Amniotic stem cell (primary cell): ENCODE measurements at places on chromosomes 1 and 21.

- DNase-seq = no peak
Measured at GRCh38 chr1:104720741-104721140, 971.0 kb downstream of the AMY1C start.

GRCh38 chr1:111669268-111669667 is 49.7 kb downstream of the RAP1A start:
- DNase-seq = no peak

- peak; percentile 82 for DNase-seq
Measured at GRCh38 chr1:14968251-14968851, 185.2 kb upstream of the TMEM51 start.

GRCh38 chr1:79679916-79680315 is 673.4 kb upstream of the ADGRL4 start:
- DNase-seq = no peak

GRCh38 chr1:230747127-230747730 is at the start of gene CAPN9:
Gene CAPN9, plus strand, starts transcription at chr1:230747388. Its CDS starts 109 bp downstream, at chr1:230747497.
- no peak for DNase-seq

DNA sequence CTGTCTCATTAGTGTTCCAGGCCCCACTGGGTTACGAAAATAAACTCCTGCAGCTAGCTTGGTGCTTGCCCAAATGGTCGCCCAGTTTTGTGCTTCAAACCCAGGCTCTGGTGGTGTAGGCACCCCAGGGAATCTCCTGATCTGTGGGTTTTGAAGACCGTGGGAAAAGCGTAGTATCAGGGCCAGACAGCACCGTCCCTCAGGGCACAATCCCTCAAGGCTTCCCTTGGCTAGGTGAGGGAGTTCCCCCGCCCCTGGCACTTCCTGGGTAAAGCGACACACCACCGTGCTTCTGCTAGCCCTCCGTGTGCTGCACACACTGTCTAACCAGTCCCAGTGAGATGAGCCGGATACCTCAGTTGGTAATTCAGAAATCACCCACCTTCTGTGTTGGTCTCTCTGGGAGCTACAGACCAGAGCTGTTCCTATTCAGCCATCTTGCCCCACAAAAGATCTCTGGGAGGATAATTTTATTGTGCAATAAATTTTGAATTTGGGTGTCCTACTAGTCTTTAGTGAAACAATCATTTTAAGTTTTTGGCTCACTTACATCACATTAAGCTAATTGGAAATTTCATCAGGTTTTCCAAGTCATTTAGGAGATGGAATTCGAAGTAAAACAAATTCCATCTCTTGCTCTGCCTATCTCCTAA is 9.4 kb upstream of the SLC25A24 start:
- DNase-seq = no peak

- DNase-seq = no peak
Measured at GRCh38 chr1:206886831-206887230, 10.4 kb upstream of the IL24 start.

DNA sequence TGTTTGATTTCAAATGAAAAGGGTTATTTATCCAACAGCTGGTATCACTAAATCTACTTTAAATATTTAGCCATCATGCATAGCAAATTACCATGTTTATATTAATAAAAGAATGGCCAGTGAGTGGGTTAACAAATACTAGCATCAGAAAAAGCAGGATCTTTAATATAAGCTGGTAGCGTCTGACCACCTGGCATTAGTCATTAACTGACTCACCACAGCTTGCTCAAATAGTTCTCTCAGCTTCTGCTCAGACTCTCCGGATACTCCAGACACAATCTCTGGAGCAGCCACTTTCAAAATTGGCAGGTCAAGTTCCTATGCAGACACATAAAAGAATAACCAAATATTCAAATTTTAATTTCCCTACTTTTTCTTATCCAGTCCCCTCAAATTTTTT is 29.6 kb downstream of the NVL start:
- peak; percentile 30 for DNase-seq

DNA sequence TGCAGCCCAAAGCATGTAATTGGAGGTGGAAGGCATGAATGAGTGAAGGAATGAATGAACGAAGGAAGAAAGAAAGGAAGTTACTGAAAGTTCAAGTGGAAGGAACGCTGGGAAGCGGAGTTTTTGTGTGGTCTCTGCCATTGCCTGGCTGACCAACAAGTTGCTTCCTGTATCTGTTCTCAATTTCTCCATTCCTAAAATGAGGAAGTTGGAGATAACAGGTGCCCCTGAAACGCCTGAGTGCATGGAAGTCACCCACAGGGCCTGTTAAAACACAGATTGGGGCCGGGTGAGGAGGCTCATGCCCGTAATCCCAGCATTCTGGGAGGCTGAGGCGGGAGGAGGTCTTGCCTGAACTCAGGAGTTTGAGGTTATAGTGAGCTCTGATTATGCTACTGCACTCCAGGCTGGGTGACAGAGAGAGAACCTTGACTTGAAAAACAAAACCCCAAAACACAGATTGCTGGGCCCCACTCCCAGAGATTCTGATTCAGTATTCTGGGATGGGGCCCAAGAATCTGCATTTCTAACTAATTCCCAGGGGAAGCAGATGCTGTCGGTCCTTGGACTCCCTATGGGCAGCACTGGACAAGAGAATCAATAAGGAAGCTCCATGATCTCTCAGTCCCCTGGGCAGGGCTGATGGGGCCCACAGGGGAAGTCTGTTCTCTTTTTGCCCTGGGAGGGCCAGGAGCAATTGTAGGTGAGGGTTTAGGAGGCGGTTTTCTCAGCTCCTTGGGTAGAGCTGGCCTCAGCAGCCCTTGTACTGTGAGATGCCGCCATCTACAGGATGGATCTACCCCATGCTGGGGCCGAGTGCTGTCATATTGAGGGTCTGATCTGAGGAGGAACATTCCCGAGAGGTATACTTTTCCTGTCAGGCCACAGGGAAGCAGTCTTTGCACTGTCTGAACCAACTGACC is 3.3 kb upstream of the CNR2 start:
- DNase-seq = peak; percentile 4

- no peak for DNase-seq
Measured at GRCh38 chr21:41764558-41765419, 2.1 kb downstream of the RIPK4 start.

DNA sequence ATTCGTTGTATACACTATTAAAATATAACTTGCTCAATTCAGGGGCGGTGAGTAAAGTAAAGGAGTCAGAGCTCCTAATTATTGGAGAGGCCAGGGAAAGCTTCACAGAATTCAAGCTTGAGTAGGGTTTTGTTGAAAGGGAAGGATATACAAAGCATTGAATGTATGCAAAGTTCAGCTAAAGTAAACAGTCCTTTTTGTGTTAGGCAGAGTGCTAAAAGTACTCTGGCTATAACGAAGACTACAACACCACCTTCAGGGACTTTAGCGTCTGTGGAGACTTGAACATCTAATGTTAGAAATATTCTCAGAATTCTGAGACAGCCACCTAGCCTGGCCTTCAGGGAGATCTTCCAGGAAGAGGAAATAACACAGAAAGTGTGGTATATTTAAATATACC is 1.1 kb downstream of the FALEC start:
- DNase-seq = no peak

GRCh38 chr1:35707601-35708440 is 10.9 kb downstream of the C1orf216 start:
- no peak for DNase-seq

DNA sequence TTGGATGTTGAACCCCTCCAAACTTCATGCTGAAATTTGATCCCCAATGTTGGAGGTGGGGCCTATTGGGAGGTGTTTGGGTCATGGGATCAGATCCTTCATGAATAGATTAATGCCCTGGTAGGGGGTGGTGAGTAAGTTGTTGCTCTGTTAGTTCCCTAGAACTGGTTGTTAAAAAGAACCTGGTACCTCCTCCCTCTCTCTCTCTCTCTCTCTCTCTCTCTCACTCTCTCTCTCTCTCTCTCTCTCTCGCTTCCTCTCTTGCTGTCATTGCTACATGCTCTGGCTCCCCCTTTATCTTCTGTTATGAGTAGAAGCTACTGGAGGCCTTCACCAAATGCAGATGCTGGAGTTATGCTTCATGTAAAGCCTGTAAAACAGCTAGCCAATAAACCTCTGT is 498.2 kb upstream of the NR5A2 start:
- no peak for DNase-seq

DNA sequence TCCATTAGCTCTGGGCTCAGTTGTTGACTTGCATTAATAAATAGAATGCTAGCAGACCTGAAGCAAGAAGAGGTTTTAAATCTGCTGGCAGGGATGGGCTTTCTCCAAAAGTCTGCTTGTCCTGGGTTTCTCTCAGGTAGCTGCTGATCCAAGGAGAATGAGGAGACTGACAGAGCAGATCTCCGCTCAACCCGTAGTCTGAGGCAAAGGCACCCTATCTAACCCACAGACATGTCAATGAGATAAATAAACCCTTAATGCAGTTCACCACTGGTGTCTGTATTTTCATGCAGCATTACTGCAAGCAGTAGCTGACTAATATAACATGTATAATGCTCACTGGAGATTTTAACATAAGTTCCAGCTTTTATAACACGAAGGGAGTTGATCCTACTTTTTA is 44.1 kb upstream of the RGS21 start:
- DNase-seq = no peak

- DNase-seq = no peak
Measured at GRCh38 chr1:72284084-72284347, 1.7 kb upstream of the NEGR1 start.

- DNase-seq = no peak
Measured at GRCh38 chr1:101451888-101452287, 215.1 kb downstream of the S1PR1 start.

- DNase-seq = no peak
Measured at GRCh38 chr1:54767526-54767925, 3.2 kb upstream of the PARS2 start.

- no peak for DNase-seq
Measured at GRCh38 chr1:42768172-42768571, 1.1 kb downstream of the C1orf50 start.

DNA sequence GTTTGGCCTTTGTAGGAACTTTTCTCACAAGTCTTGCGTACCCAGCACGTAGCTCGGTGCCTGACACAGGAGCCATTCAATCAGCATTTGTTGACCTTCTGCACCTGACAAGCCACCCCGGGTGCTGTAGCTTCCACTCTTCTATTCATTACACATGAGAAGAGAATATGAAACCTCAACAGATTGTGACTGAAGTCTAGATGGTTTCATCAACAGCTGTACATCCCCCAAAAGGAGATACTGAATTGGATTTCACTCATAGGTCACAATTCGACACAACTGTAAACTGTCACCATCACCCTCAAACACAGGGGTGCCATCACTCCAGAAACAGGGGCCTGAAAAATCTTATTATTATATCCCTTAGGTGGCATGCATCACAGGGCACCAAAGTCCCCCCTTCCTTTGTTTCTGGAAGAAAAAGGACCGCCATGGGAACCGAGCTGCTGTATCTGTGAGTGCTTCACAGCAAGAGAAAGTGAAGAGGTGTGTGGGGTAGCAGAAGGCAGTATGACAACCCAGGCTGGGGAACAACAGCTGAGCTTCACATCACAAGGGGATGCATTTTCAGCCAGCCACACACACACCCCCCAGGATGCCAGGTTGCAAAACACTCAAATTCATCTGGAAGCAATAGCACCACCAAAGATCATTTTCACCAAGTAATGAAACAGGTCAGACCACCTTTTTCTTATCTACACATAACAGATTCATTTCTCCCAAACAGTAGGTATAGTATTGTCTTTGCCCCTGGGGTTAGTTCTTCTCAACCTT is 225.7 kb downstream of the TOMM20 start:
- DNase-seq = no peak

GRCh38 chr1:26719205-26719604 is 23.4 kb downstream of the ARID1A start:
- DNase-seq = no peak

GRCh38 chr1:6358757-6359201 is 34.8 kb downstream of the ACOT7 start:
- DNase-seq = peak; percentile 43

GRCh38 chr1:83671586-83671985 is 327.3 kb downstream of the TTLL7 start:
- no peak for DNase-seq

DNA sequence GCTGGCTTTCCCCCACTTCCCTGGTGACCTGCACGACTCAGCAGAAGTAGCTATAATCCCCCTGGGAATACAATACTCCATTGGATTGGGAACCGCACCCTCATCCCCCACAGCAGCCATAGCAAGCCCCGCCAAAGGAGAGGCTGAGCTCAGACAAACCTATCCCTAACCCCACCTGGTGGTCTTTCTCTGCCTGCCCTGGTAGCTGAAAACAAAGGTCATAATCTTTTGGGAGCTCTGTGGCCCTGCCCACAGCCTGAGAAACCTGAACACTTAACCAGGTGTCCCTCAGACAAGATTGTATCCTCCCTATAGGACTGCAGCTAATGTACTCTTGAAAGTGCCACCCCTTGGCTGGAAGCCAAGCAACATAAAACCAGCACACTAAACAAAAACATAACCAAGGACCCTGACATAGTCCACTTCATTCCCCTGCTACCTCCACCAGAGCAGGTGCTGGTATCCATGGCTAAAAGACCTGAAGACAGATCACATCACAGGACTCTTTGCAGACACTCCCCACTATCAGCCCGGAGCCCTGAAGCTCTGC is 71.6 kb upstream of the RUNX1 start:
- DNase-seq = no peak

- DNase-seq = no peak
Measured at GRCh38 chr1:230501849-230502248, 75.7 kb upstream of the PGBD5 start.

- no peak for DNase-seq
Measured at GRCh38 chr1:200081969-200082245, 54.4 kb downstream of the NR5A2 start.

DNA sequence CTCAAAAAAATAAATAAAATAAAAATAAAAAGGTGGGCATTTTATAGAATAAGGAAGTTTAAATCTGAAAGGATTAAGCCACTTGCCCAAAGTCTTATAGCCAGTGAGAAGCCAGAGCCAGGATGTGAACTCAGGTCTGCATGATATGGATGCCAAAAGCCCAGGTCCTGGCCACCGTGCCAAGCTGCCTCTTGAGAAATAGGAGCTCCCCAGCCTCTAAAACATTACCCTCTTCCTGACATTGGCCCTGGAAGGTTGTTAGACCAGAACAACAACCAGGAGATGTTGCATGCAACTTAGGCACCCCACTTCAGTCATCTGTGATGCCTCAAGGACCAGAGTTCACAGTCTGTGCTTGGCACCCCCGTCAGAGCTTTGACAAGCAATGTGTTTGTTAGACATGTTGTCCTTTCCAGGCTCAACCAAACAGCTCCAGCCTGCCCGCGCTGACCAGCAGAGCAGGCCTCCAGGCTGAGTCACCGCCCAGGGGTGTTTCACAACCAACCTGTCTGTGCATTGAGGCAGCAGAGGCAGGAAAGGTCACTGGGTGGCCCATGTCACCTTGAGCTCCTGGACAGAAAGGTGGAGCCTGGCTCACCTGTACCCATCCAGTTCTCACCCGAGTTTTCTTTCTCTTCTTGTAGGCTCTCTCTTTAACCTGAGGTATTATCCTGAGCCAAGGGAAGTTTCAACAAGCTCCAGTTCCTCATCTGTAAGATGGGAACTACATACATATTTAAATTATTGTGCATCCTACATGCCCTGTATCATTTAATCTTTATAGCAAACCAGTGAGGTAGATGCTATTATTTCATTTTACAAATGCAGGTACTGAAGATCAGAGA is 14.9 kb upstream of the MED18 start:
- DNase-seq = no peak
